ENCODE measurements at places on chromosomes 16 and 17.

GRCh38 chr17:76497979-76498875 is 3.0 kb downstream of the RHBDF2 start:
- no peak for DNase-seq

GRCh38 chr17:49104511-49105074 is 28.0 kb upstream of the B4GALNT2 start:
- no peak for DNase-seq

- DNase-seq: no peak
These were observed 347.2 kb downstream of the SOX9 start for GRCh38 chr17:72467841-72468653.

- no peak for DNase-seq
These were observed 291.7 kb downstream of the CEP112 start for GRCh38 chr17:65900216-65900615.

DNA sequence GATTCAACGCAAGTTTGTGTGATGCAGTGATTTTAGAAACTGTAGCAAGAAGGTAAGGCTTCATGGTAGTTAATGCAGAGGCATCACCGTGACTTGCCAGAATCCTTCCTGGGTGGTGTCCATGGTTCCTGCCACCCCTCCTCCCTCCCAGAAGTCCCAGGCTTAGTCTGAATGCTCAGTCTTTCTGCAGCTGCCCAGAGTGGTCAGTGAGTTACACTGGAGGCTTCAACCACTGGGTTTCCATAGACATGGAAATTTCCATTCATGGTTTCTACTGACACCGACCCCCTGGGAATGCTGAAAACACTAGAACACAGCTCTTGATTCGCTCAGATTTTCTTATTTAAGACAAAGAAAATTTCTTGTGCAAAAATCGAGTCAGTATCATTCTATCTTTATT is 159.4 kb upstream of the HSBP1 start:
- DNase-seq: no peak

GRCh38 chr17:33572615-33573014 is 279.5 kb upstream of the ASIC2 start:
- no peak for DNase-seq

DNA sequence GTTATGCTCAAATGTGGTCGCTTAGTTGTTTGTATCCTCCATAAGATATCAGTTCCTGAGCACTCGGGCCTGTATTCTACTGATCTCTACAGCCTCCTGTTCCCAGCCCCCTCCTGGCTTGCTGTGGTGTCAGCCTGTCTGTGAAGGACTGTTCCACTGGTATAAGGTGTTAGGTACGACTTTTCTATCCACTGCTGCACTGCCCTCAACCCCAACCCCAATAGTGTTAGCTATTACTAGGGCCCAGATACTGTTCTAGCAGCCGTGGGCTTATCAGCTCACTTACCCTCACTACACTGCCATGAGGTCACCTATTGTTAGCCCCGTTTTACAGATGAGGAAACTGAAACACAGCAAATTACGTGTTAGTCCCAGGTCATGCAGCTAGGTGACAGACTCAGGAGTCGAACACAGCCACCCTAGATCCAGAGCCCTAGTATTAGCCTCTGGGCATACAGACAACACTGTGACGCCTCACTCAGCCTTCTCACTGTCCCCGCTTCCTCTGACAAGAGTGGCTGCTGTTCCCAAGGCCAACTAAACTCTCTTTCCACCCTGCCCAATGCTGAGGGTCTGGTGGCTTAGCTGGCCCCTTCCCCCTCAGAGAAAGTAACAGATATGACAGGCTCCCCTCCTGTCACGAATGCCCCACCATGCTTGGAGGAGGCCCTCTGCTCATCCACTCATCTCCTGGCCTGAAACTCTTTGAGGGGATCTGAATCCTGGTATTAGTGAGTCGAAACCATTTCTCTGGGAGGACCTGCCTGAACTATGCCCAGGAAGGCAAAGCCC is 25.6 kb upstream of the ZNF652 start:
- DNase-seq: peak; percentile 32

DNA sequence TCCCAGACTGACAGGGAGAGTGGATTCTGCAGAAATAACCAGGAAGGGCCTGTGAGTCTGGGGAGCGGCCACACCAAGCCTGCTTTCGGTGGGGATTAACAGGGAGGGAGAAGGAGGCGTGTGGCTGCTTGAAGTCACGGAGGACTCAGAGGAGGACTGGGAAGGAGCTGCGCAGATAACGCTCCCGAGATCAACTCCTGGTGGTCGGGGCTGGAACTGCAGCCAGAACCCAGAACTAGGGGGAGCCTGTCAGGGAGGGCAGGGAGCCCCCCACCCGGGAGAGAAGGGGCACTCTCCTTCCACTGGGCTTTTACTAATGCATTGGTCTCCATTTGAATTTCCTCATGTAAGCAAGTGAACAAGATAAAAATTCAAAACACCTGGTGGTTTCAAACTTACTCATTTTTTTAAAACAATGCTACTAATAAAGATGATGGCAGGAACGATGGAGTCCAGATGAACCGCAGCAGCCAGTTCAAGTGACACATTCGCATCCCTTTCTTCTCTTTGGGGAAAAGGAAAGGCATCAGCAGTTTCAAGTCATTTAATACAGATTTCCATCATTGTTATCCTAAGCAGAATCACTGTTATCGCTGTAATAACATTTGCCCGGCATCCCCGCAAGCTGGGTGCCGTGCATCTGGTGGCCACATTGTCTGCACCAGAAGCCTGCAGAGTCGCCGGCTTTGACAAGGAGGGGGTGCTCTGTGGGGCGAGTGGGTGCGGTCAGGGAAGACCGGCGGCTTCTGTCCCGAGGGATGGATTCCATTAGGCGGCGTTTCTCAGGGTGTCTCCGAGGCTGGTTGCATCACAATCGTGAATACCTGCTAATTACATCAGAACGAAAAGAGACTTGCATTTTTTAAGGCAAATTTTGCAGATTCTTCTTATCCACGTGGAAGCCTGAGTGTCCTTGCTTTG is 183.0 kb downstream of the FOXL1 start:
- DNase-seq: peak; percentile 63

Data from activated CD4-positive, alpha-beta T cell treated with anti-CD3 and anti-CD28 coated beads for 36 hours (primary cell).